ENCODE measurements at places on chromosomes 4 and X.
A peak's percentile ranks its signal among the peaks of the same experiment; 100 is the strongest.

DNA sequence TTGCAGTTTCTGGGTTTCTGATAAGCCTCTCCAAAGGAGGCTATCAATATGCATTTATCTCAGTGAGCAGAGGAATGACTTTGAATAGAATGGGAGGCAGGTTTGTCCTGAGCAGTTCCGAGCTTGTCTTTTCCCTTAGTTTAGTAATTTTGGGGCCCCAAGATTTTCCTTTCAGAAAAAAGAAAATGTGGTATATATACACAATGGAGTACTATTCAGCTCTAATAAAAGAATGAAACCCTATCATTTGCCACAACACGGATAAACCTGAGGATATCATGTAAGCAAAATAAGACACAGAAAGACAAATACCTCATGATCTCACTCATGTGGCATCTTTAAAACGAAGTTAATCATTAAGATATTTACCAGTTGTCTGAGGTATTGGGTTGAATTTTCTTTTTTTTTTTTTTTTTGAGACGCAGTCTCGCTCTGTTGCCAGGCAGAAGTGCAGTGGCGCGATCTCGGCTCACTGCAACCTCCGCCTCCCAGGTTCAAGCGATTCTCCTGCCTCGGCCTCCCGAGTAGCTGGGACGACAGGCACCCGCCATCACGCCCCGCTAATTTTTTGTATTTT lies 540 bp downstream of the ZNF721 start:
- H3K27me3 ChIP-seq = no peaks in the 10 kb centered on the region
- H3K36me3 ChIP-seq = peaks cover 72% of the 10 kb centered on the region
- H3K4me1 ChIP-seq = peaks cover 36% of the 10 kb centered on the region
- H3K4me3 ChIP-seq = peak overlapping the region; percentile 94

GRCh38 chr4:47615385-47615784 lies 130.3 kb downstream of the ATP10D start:
- no peak for DNase-seq
- no peak overlapping the region for H3K27ac ChIP-seq
- no peak overlapping the region for H3K4me3 ChIP-seq
- H3K4me1 ChIP-seq = no peaks in the 10 kb centered on the region
- H3K27me3 ChIP-seq = no peaks in the 10 kb centered on the region

- peaks cover 43% of the 10 kb centered on the region for H3K4me1 ChIP-seq
- H3K4me3 ChIP-seq = no peak overlapping the region
- peak overlapping the region; percentile 92 for H3K27ac ChIP-seq
Observed at GRCh38 chrX:45621376-45622041, 420.8 kb upstream of the DIPK2B start.

DNA sequence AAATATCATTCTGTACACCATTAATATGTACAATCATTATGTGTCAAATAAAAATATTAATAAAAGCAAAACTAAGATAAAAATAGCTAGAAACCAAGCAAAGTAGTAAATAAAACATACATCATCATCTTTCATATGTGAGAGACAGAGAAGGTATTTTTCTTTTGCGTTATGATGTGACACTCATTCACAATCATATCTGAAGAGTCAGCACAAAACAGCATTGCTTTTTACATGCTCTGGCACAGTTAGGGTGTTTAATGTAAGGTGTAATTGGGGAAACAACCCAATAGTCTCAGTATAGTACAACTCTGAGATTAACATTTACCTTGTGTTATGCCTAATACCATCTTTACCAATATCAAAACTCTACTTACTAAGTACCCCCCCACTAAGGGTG lies 376.6 kb downstream of the TMA16 start:
- no peaks in the 10 kb centered on the region for H3K27me3 ChIP-seq
- H3K4me1 ChIP-seq = no peaks in the 10 kb centered on the region

DNA sequence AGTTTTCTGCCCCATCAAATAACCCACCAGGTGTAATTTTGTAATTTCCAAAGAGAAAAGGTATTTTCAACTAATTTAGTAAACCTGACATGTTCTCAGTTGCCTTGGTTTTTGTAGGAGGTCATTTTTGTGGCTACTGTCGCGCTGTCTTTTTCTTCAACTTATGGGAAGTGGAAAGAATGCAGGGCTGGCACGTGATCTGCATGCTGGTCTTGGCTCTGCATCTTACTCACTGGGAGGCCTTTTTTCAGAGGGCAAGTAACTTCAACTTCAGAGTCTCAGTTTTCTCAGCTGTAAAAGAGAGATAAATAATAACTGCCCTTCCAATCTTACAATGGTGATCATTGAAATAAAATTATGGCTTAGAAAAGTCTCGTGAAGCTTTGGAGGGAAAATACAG lies 109.9 kb upstream of the SMIM10 start:
- H3K4me1 ChIP-seq = no peaks in the 10 kb centered on the region
- no peak for DNase-seq
- no peaks in the 10 kb centered on the region for H3K36me3 ChIP-seq
- H3K4me3 ChIP-seq = no peak overlapping the region

GRCh38 chr4:168755598-168756477 lies 254.2 kb downstream of the CBR4 start:
- H3K27ac ChIP-seq = no peak overlapping the region
- H3K4me1 ChIP-seq = peaks cover 5% of the 10 kb centered on the region

GRCh38 chr4:88010966-88011365 lies 3.5 kb downstream of the PKD2 start:
- no peak overlapping the region for H3K27ac ChIP-seq
- no peak for DNase-seq
- peaks cover 2% of the 10 kb centered on the region for H3K36me3 ChIP-seq
- peaks cover 18% of the 10 kb centered on the region for H3K27me3 ChIP-seq

GRCh38 chr4:82799006-82799881 lies 648 bp upstream of the SCD5 start:
- H3K27ac ChIP-seq = no peak overlapping the region
- no peaks in the 10 kb centered on the region for H3K36me3 ChIP-seq
- peaks cover 13% of the 10 kb centered on the region for H3K4me1 ChIP-seq
- peak overlapping the region; percentile 74 for H3K4me3 ChIP-seq
- peaks cover 45% of the 10 kb centered on the region for H3K27me3 ChIP-seq
- DNase-seq = peak; percentile 6

DNA sequence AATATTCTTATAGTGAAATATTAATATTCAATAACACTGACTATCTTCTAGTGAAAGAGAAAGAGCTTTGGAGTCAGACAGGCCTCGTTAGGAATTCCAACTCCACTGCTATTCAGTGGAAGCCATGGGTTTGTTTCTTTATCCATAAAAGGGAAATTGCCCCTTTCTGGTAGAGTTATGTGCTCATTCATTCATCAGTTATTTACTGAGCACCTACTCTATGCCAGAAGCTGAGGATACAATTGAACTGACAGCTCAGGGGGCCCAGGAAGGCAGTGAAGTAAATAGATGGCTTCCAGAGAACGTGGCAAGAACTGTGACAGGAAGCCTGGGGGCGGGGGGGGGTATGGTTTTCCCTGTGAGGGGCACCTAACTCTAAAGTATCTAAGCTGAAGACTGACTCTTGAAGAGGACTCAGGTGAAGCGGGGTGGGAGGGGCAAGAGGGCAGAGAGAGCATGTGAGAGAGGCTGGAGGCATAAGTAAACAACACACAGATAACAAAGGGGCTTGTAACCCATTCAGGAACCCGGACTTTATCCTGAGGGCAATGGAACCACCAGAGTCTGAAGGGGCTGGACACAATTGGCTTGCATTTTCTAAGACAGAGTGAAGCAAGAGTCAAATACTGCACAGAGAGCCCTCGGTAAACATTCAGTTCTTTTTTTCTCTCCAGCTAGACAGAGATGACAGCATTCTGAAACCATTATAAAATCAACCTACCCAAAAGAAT lies 20.3 kb downstream of the ANXA5 start:
- no peaks in the 10 kb centered on the region for H3K4me1 ChIP-seq
- DNase-seq = no peak
- no peak overlapping the region for H3K4me3 ChIP-seq
- peaks cover 36% of the 10 kb centered on the region for H3K36me3 ChIP-seq

DNA sequence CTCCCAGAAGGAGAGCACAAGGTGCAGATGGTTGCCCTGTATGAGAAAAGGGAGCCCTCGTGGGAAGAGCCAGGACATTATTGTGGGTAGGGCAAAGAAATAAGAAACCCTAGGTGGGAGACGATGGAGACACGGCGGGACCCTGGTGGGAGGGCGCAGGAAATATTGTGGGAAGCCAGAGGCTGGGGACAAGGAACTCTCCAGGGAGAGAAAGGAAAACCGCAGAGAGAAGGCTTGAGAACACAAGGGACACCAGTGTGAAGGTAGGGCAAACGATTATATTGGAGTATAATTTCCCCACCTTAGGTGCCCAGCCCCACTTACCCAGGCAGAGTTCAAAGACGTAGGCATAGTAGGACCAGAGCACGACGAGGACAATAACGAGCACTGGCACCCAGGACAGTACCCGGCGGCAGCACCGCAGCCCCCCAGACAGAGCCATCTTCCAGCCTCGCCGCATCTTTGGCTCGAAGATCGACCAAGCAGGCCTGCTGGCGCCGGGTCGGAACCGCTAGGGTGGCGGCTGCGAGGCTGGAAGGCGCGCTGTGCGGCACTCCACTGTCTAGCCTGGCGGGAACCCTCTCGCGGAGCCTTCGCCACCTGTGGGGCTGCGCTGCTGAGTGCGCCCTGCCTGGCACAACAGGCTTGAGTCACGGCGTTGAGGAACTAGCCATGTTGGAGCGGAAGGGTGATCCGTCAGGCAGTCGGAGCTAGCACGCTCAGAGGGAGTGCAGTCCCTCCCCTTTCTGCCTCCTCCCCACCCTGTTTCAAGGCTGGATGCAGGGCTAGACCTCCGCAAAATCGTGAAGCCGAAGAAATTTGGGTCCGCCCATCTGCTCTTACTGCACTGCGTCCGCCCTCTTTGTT lies at the start of gene ZDHHC15:
Gene ZDHHC15 (minus strand): TSS at position 473 of the 867 bp plus-strand sequence. CDS start 13 bp downstream, at position 460.
- no peaks in the 10 kb centered on the region for H3K27me3 ChIP-seq
- H3K4me3 ChIP-seq = peak within 1 kb of the TSS; percentile 76
- peak; percentile 31 for DNase-seq
- H3K4me1 ChIP-seq = peaks cover 12% of the 10 kb centered on the region

- no peak overlapping the region for H3K4me3 ChIP-seq
- no peaks in the 10 kb centered on the region for H3K4me1 ChIP-seq
- no peaks in the 10 kb centered on the region for H3K36me3 ChIP-seq
Observed at GRCh38 chr4:24164054-24164693, 274.3 kb upstream of the PPARGC1A start.

DNA sequence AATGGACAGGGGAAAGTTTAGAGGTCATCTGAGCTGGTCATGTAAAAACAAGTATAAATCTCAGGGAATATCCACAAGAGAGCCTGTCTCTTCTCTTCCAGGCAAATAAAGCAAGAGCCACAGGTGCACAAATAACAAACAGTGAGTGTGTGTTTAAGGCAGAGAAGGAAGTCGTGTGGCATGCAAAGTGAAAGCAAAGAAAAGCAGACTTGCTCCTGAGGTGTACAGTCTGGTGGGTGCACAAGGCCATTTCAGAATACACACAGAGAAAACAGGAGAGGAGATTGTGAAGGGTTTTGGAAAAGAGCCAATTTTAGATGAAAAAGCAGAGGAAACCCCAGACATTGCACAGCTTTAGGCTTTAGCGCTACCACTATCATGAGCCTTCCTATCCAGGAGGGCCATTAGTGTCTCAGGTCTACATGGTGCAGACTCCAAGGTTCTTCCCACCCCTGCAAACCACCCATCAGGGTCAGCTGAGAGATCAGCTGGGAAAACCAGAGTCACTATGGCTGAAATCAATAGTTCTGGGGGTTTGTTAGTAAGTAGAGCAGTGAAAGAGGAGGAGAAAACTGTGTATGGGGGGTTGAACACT lies 355.8 kb downstream of the KLHL4 start:
- H3K36me3 ChIP-seq = no peaks in the 10 kb centered on the region
- H3K27ac ChIP-seq = no peak overlapping the region
- no peak overlapping the region for H3K4me3 ChIP-seq
- peaks cover 2% of the 10 kb centered on the region for H3K4me1 ChIP-seq
